ENCODE measurements at places on chromosomes 16 and 17.

- DNase-seq, result no peak
Measured at GRCh38 chr17:35052241-35052610, 11.3 kb downstream of the RFFL start.

- no peak for DNase-seq
Measured at GRCh38 chr16:15952265-15952711, 2.9 kb downstream of the ABCC1 start.

DNA sequence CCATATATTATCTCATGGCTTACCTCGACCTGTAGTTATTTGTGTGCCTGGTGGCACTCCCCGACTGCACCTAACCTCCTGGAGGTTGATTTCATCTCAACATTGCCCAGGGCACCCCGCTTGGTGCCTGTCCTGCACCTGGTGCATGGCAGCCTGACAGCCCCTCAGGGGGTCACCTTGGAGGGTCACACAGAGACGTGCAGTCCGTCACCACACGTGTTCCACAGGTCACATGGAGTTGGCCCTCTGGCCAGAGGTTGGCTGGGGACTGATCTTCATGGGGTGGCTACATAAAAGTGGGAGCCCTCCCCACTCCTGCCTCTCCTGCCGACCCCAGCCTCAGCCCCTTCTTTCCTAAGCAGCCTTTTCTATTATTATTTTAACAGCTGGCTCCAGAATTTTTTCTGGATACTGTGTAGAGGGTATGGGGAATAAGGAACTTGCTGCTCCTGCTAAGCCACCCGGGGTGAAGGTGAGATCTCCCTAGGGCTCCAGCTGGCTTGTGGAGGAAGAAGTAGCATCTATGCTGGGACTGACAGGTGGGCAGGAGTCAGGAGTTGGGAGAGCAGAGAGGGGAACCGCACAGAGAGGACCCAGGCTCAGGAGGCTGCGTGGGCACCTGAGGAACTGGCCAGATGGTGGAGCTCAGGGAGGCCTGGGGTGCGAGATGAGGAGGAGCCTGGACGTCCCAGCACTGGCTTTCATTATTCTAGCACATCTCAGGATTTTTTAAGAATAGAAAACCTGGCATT lies 12.5 kb upstream of the NKD1 start:
- DNase-seq, result no peak

DNA sequence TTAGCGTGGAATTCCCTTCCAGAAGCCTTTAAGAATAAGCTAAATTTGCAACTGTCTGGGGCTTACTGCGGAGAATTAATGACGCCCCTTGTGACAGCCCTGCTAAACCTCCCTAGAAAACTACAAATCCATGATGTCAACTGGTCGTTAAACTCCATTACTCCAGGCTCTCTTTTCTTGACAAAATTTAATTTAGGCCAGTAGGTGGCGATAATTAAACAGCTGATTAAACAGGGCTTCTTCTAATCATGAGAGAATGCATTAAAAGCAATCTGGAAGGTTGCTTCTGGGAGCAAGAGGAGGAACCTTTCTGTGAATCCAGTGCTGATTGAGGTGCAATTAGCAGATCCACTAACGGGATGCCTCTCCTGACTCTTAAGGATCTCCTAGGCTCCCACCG lies 8.1 kb upstream of the NLRP1 start:
- DNase-seq, result no peak

GRCh38 chr17:56351675-56352074 lies 198.4 kb downstream of the ANKFN1 start:
- DNase-seq, result no peak

DNA sequence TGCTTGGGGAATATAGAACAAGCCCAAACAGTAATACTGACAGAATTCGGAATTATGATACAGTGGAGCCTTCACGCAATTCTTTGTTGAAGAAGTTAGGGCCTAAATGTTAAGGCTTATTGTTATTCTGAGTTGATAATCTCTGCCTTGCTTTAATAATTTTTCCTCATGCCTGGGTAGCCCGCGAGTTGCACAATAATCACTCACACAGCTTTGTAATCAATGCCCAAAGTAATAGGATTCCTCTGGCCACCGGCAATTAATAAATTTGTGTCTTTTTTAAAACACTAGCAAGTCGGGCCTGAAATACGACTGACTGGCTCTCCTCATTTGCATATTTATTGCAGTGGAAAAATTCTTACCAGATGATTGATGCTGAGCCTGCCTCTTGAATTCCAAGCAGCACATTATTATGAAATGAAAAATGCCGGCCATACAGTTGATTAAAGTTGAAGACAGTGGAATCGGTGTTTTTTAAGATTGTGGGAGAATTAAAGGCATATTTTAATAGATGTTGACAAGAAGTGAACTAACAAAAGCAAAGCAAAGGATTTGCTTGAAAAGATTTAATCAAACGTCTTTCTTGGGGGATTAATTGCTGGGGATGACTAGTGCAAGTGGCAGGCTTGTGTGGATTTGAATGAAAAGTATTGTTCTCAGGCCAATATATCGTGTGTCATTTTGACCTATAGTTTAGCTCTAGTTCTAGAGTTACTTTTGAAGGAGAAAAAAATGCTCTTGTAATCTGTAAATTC lies 30.2 kb downstream of the AATF start:
- no peak for DNase-seq

DNA sequence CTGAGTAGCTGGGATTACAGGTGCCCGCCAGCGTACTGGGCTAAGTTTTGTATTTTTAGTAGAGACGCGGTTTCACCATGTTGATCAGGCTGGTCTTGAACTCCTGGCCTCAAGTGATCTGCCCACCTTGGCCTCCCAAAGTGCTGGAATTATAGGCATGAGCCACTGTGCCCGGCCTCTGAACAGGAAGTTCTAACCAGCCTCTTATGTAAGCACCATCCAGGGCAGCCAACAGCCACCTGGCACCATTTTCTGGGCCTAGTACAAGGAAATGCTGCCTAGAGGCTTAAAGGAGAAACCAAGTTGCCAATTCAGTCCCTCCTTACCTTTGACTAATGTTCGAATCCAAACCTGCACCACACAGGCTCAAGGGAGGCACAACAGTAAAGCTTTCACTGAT lies 8.5 kb upstream of the SLC39A11 start:
- no peak for DNase-seq

- DNase-seq, result no peak
Measured at GRCh38 chr17:58233543-58233942, 4.8 kb upstream of the LPO start.

Measured in glomerular endothelial cell (primary cell).